Large intestine (tissue), 12 donors: ENCODE measurements at places on chromosomes 3 and 15. TPM values are rescaled to one million over a fixed set of nuclear protein-coding genes. Genes with fewer than 3 reads are reported as not detected.

- DNase-seq: no peak
Measured at GRCh38 chr3:29741231-29741630, 460.4 kb downstream of the RBMS3 start.

DNA sequence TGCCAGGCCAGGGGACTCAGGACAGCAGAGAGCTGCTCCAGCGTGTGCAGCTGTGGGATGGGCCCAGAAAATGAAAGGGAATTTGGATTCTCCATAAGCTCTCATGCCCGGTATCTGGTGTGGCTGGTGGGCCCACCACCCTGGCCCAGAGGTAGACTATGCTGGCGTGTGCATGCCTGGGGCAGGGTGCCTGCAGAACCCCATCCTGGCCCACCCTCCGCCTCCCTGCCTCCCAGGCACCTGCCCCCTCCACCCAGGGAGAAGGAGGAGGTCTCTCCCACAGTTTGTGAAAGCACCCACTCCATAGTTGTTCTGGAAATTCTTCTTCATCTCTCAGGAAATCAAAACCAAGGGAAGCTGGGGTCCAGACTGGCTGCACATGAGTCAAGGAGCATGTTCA lies 112.9 kb downstream of the ADCY5 start:
- DNase-seq: no peak

DNA sequence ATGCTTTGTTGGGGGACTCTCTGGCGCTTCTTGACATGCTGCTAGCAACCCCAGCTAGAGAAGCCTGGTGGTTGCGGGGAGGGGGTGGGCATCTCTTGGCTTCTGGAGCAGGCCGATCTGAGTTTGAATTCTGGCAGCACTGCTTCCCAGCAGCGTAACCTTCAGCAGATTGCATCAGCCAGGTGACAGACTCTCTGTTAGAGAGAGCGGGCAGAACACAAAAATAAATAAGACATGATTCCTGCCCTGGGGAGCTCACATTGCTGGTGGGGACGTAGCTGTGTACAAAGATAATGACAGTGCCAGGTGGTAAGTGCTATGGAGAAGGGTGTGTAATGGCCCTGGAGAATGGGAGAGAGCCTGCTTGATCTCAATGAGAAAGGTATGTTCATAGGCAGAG lies 87.4 kb downstream of the THSD4 start:
- DNase-seq: no peak

GRCh38 chr15:31135523-31135922 lies 34.0 kb upstream of the TRPM1 start:
- DNase-seq: no peak

- DNase-seq: peak; percentile 19
Measured at GRCh38 chr15:61835496-61836106, 224.6 kb downstream of the VPS13C start.

The ARGFX gene
- not detected for polyA plus RNA-seq
